Fibroblast of lung (primary cell): ENCODE measurements at places on chromosomes 16 and 17. TPM values are rescaled to one million over a fixed set of nuclear protein-coding genes. Genes with fewer than 3 reads are reported as not detected.

The TAT gene
- total RNA-seq: not detected in 2 replicates

The MLKL gene
- 4.6 and 5.8 TPM in 2 replicates for total RNA-seq

The OTOA gene
- total RNA-seq: 0.17 TPM in 1 of 2 replicates, not detected in the other

The KIF18B gene
- total RNA-seq: under 0.01 and 0.99 TPM in 2 replicates

The KRT24 gene
- not detected in 2 replicates for total RNA-seq
